NCI-H1417 (cell line): ENCODE measurements at places on chromosomes 7 and 10.

- peak; percentile 96 for DNase-seq
These were observed 354.2 kb downstream of the DNAJB6 start for GRCh38 chr7:157690833-157691585.

DNA sequence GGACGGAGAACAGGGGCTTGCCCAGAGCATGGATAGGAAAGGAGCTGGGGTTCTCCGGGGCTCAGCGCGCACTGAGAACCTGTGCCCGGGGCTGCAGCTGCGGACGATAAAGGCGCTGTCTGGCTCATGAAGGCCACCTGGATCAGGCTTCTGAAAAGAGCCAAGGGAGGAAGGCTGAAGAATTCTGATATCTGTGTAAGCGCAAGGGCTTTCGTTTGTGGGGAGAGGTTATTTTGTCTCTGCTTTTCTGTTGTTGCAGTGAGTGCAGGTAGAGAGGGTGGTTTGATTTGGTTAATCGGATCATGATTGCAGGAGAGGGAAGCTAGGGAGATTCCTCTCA is 250.5 kb downstream of the NSUN6 start:
- DNase-seq, result peak; percentile 2

DNA sequence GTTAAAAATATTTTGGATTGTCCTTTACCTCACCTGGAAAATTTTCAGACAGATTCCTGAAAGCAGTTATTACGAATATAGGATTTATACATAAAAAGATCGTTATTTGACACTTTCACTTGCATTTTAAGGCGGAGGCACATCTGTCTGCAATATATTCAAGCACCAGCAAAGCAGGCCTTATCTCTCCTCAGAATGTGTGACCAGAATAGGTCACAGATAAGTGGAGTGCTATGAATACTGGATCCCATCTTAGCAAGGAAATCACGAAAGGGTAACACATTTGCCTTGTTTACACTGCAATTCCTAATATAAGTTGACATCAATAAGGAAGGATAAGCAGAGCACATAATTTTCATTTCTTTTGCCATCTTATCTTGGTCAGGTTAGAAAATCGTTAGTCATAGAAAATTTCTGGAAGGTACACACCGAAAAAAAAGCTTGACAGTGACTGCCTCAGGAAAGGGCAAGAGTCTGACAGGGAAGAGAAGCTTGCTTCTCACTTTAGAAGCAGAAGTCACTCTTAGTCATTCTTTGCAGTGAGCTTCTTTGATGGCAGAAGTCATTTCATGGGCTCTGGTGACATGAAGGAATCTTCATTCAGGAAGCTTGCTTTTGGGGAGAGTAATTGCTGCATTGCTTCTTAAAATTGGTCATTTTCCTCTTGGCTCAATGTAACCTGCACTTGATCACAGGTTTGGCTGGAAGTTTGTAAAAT is 98.1 kb upstream of the STK17A start:
- DNase-seq, result no peak

- DNase-seq, result no peak
These were observed 402.4 kb downstream of the HGF start for GRCh38 chr7:81367326-81367931.
